ENCODE measurements at places on chromosomes 13 and 19.

- DNase-seq: no peak
Measured at GRCh38 chr19:54426291-54426931, 11.1 kb downstream of the TTYH1 start.

DNA sequence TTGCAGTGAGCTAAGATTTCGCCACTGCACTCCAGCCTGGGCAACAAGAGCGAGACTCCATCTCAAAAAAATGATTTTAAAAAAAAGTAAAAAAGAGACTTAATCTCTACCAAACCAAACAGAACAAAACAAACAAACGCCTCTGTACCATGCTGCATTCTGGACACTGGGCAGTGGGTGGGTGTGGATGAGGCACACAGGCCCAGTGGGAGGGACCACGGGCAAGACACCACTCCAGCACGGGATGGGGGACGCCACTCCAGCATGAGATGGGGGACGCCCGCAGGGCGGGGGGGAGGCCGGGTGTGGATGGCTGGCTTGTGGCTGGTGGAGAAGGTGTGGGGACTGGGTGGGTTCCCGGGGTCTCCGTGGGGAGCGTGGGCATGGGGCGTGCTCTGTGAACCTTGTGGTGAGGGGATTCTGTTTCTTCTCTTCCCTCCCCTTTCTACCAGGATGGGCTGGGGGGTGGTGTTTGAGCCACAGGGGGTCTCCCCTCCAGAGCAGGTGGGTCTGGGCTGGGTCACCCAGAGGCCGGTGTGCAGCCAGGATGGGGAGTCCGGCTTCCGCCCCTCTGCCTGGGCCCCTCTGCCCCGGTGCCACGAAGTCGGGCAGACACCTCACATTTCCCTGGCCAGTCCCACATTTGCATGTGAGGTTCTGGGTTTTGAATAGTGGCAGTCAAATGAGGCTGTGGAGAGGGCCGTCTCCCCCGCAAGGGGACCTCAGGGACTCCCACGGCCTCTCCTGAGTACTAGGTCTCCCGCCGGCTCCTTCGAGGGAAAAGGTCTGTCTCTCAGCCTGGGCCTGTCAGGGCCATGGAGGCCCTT is 23.9 kb upstream of the MATK start:
- no peak for DNase-seq

GRCh38 chr13:81283062-81283461 is 942.1 kb upstream of the SPRY2 start:
- DNase-seq: no peak

- no peak for DNase-seq
Measured at GRCh38 chr13:99057310-99057975, 79.6 kb upstream of the DOCK9 start.

- no peak for DNase-seq
Measured at GRCh38 chr19:14528419-14529253, 758 bp upstream of the TECR start.

Data from T1000 (cell line).